ENCODE measurements at places on chromosomes 16 and 17.
A peak's percentile ranks its signal among the peaks of the same experiment; 100 is the strongest.

- no peak for DNase-seq
Measured at GRCh38 chr16:75131081-75131480, 14.5 kb upstream of the LDHD start.

GRCh38 chr17:7404737-7405349, 946 bp upstream of the TMEM256 start:
- no peak for DNase-seq

GRCh38 chr17:56230660-56231059, 77.4 kb downstream of the ANKFN1 start:
- no peak for DNase-seq

DNA sequence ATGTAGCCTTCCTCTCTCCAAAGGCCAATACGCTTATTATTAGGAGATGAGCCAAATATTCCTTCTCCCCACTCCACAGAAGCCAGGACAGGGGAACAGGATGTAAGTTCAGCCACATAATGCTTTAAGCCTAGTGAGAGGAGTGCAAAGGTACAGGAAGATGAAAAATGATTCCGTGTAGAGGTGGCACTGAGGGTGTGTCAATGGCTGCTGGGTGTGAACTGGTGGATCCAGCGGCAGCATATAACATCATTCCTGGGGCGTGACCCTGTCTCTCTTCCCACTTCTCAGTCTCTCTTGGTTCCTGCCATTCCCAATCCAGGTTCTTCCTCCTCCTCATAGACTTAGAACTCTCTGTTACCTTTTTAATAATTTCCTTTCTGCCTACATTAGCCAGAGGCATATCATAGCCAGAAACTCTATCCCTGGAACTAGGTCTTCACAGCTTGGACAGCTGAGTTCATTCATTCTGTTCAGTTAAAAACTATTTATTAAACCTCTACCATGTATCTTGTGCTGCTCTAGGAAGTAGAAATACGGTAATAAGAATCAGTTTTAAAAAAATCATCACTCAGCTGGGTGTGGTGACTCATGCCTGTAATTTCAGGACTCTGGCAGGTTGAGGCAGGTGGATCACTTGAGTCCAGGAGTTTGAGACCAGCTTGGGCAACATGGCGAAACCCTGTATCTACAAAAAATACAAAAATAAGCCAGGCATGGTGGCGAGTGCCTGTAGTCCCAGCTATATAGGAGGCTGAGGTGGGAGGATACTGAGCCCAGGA, 58.0 kb upstream of the FAM20A start:
- DNase-seq: no peak

DNA sequence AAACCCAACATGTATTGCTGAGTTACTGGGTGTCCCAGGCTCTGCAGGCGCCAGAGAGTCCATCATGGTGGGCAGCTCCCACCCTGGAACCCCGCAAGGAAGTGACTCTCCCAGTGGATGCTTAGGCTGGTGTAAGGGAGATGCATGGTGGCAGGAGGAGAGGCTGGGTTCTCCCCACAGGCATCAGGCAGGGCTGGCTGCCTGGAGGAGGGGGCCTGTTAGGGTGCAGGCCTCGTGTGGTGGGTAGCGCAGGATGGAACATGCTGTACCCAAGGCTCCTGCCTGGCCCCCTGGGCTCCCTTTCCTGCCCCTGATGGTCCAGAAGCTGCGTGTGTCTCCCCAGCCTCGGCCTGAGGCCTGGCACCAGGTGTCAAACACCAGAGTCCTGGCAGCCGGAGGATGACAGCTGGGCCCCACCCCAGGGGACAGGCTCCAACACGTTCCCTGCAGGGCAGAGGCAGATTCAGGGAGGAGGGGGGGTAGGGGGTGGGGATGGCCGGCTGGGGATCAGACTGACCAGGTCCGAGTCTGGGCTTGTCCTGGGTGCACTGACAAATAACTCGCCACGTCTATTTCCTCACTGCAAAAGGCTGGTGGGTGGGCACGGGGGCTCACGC, 40.2 kb upstream of the CIBAR2 start:
- no peak for DNase-seq

DNA sequence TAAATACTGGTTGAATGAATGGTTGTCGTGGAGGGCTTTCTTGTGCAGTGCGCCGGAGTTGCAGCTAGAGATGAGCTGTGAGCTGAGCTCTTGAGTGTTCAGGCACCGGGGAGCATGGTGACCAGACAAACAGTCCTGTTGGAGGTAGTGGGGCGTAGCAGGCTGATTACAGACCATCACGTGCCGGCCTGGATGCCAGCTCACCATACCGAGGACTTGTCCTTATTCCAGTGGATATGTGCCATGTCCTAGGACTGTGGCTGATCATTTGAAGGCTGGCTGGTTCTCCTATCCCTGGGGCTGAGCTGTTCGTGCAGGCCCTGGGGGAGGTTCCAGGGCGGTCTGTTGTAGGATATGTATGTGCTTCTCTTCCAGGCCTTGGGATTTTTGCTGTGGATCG, 60.0 kb downstream of the ABCC1 start:
- no peak for DNase-seq

DNA sequence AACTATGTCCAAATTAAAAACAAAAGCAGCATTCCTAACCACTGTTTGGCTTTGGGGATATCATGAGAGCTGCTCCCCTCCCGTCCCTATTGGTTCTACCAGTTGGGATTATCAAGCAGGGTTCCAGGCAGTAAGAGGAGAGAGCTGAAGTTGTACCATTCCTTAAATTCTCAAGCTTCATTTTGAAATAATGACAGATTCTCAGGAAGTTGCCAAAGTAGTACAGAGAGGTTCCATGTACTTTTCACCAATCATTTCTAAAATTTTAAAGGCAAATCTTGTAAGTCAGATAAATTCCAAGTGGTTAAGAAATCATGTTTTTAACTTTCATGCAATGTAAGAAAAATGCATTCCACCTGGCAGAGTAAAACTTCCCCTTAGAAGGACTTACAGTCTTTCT, 36.9 kb downstream of the TEX2 start:
- DNase-seq: no peak

DNA sequence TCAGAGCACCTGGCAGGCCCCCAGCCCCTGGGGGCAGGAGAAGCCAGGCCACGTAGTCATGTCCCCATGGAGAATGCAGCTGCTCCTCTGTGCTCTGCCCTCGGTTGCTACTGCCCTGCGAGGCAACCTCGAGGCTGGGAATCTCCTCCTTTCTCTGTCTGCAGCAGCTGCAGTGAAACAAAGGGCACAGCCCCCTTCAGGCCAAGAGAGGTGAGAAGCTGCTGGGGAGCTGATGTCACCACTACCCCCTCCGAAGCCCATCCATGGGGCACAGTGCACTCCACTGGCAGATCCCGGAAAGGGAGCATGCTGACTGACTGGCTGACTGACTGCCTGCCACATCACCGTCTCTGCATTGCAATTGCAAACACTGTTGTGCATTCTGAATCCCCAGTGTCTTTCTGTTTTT, 103.7 kb downstream of the GRIN2A start:
- DNase-seq: no peak

- no peak for DNase-seq
Measured at GRCh38 chr17:17762744-17763105, 74.1 kb downstream of the SREBF1 start.

DNA sequence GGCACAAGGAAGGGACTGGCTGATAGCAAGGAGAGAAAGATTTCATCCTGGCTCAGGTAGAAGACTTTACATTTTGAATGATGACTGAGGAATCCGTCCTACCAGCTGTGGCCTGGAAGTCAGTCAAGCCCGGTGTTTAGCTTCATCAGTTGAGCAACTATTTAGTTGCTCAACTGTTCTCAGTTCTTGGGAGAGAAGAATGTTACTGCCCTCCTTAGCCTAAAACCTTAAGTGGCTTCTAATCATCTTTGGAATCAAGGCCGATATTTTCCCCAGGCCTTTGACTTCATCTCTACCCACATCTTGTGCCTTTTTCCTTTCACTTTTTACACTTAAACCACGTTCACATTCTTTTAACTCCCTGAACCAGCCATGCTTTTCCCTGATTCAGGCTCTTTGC, 17.3 kb upstream of the RBL2 start:
- DNase-seq: no peak

- no peak for DNase-seq
Measured at GRCh38 chr17:18038149-18038850, 668 bp downstream of the ATPAF2 start.

GRCh38 chr16:58853854-58854791, 120.0 kb upstream of the GOT2 start:
- no peak for DNase-seq

GRCh38 chr16:80027007-80027965, 426.7 kb upstream of the MAF start:
- peak; percentile 2 for DNase-seq

- DNase-seq: no peak
Measured at GRCh38 chr17:37284191-37284590, 91.6 kb upstream of the C17orf78 start.

DNA sequence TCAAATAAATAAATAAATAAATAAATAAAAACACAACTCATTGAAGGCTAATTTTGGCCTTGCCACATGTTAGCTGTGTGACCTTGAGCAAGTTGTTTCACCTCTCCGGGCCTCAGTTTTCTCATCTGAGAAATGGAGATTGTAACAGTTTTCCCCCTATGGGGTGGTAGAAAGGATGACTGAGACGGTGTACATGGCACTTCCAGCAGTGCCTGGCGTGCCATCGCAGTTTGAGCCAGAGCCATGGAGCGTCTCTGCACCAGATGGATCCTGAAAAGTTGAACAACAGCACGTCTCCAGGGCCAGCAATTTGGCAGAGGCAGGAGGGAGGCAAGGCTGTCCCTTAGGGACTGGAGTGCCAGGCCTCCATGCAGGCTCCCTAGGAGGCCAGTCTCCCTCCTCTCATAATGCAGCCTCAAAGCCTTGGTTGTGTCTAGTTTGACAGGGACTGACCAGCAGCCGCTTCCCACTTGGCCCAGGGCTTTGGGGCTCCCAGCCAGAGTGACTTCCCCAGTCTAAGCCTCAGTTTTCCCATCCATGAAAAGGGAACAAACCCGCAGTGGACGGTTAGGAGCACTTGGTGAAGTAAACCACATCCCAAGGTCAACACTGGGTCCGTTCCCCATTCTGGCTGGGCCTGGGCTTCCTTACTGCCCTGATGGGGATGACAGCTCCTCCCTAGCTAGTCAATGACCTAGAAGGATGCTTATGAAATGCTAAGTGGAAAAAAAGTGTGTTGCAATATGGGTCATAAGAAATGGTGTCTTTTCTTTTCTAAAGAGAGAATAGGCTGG, 19.3 kb downstream of the SOCS1 start:
- DNase-seq: no peak

DNA sequence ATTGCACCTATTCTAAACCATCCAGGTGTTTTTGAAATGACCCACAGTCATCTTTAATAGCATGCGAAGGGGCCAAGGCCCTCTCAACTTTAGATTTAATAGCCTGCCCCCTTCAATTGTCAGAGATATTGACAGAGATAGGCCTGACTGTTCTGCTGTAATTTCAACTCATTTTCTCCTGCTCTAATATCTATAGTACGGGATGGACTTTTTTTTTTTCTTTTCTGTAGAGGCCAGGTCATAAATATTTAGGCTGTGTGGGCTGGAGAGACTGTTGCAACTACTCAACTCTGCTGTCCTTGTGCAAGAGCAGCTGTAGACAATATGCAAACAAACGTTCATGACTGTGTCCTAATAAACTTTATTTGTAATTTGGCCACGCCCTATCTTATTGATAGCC, 24.7 kb upstream of the KRT20 start:
- no peak for DNase-seq

- no peak for DNase-seq
Measured at GRCh38 chr17:46894476-46895151, 28.3 kb upstream of the GOSR2 start.

Data from GM12891 (cell line).